T47D (cell line): ENCODE measurements at places on chromosomes 4 and X.

GRCh38 chr4:36844448-36844847 lies 400.1 kb upstream of the NWD2 start:
- DNase-seq = no peak

- DNase-seq = no peak
Observed at GRCh38 chr4:82525307-82525911, 36.4 kb downstream of the TMEM150C start.

DNA sequence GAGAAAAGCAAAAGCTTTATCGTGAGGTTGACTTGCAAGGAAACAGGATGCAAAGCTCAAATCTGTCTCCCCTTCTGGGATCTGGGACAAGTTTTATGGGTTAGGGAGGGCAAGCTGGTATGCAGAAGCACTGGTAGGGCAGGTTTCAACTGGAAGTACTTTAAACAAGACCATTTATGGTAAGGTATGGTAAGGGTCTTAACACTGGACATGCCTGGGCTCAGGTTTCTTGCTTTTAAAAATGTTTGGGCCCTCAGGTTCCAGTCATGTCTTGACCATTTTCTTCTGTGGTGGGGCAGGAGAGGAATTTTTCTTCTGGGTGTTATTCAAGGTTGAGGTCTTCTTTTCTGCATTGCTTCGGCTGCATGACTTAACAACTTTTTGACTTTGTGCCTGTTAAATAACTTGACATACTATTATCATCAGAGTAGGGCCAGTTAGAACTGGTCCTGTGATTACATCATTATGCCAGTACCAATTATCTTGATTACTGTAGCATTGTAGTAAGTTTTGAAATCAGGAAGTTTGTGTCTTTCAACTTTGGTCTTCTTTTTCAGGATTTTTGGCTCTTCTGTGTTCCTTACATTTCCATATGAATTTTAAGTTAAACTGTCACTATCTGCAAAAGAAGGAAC lies 33.7 kb downstream of the CD38 start:
- no peak for DNase-seq

GRCh38 chr4:112077743-112078142 lies 67.5 kb upstream of the FAM241A start:
- DNase-seq = no peak

- peak; percentile 8 for DNase-seq
Observed at GRCh38 chr4:129092631-129093190, 628 bp downstream of the SCLT1 start.

DNA sequence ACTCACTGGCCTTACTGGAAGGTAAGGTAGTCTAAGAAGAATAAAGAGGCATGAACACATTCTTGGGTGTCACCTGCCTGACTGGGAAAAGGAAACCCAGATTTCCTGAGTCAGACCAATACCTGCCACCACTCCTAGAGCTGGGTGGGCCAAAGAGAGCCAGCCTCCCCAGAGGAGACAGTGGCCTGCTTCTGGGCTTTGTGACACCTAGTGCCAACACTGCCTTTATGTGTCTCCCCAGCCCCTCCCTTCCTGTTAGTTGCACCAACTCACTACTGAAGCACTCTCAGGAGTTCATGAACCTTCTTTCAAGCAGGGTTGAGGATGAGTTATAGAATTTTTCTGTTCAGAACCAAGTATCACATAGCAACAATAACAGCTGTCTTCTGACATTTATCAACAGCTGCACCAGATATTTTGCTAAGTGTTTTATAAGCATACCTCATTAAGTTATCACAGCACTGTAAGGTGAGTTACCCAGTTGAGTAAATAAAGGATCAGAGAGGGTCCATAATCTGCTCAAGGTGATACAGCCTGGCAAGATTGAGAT lies 77.6 kb upstream of the ETNPPL start:
- DNase-seq = no peak

- DNase-seq = no peak
Observed at GRCh38 chr4:5041699-5042098, 9.6 kb upstream of the STK32B start.

GRCh38 chr4:39324897-39325613 lies 41.1 kb downstream of the RFC1 start:
- no peak for DNase-seq

DNA sequence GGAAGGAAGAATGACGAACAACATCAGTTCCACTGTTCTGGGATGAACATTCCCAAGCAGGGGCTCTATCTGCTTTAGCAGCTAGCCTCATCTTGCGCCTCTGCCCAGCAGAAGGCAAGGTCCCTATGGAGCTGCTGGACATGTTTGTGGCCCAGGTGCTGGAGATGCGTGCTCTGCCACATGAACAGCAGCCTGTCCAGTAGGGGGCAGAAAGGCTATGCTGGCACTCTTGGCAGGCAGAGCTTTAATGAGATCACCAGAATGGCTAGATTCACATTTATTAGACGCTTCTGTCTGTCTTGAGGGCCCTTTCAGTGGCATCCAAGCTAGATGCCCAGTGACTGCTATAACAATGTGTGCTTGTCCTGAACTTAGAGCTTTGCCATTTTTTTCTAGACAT lies 1826.0 kb downstream of the STIM2 start:
- peak; percentile 49 for DNase-seq

DNA sequence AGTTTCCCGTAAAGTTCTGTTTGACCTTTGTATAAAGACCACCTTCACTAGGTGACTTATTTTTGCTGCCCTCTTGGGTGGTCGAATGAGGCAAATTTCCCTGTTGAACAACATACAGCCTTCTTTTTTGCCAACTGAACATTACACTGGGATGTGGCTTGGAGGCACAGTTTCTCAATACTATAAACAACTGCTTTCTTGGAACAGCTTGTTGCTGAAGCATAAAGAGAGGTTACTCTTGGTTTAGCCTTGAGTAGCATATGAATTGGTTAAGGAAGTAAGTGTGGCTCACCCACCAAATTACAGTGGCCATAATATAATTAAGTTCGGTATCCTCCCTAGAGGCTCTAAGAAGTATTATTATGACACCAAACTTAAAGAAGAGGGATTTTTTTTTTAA lies 40.0 kb downstream of the HHIP start:
- no peak for DNase-seq

DNA sequence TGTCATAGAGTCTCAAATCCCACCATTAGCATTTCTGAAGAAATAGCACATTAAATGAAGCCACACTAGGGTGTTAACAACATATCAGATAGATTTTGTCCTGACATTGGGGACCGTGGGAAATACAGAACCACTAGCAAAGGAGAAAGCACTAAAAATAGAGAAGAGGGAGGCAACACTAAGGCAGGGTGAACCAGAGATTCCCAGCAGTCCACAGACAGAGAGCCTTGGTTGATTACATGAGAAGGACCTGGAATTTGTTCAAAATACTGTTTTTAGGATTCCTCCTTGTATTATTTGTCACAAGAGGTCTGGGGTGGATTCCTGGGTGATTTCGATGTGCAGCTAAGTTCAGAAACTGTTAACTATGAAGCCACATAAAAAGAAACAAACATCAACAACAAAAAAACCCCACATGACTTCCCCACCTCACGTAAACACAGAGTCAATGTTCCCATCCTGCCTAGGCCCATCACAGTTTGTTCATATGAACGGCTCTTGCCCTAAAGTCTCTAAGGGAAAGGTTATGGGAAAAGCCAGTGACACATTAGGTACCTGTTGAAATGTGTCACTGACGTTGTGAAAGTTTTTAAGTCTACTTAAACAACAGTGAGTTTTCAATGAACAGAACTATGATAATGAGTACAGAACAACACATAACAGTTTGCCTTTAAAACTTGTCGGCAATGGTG lies 23.6 kb upstream of the GRSF1 start:
- no peak for DNase-seq

- peak; percentile 48 for DNase-seq
Observed at GRCh38 chr4:122652379-122652778, 31.5 kb upstream of the IL21 start.

GRCh38 chr4:85571008-85571407 lies 96.1 kb downstream of the ARHGAP24 start:
- no peak for DNase-seq

DNA sequence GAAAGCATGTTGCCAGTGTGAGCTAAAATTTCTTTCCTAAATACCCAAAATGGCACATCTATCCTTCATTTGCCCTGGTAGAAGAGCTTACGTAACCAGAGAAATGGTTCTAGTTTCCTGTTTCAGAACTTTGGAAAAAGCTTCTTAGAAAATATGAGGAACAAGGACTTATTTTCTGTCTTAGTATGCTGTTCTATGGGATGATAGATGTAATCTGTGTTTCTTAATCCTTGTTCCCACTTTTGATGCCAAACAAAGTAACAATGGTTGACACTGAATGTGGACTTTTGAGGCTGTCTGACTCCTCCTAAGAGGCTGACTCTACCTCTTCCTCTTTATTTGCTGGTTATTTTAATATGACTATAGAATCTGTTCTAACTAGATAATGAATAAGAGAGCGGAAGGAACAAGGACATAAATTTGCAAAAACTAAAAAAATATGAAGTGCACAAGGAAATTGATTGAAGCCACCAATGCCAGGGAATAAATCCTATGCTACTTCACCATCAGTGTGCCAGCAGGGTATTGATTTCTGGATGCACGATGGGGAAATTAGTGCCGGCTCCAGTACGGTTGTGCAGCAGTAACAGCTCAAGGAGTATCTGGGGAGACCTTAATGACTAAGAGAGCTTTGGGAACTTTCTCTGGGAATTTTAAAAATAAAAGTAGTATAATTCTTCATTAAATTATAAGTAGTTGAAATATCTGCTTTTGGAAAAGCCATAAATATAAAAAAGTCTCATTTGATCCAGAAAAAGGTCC lies 39.4 kb upstream of the TET2 start:
- DNase-seq = no peak

GRCh38 chr4:172018358-172018757 lies 205.2 kb downstream of the GALNTL6 start:
- no peak for DNase-seq

DNA sequence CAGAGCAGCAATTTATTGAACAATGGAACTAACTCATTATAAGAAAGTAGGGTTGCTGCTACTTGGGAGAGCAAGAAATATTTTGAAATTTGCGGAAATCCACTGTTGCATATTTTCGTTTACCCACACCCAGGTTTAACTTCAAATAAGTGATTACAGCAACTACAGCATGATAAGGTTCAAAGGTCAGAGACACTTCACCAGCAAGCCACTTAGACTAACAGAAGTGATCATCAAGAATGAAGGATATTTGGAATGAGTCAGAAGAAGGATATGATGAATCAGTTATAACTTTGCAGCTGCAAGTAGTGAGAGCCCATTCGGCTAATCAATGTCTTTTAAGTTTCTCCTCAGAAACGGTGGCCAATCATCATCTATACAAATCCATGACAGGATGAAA lies 199.3 kb downstream of the TMA16 start:
- no peak for DNase-seq

- DNase-seq = no peak
Observed at GRCh38 chrX:50942471-50942870, 31.9 kb downstream of the BMP15 start.

DNA sequence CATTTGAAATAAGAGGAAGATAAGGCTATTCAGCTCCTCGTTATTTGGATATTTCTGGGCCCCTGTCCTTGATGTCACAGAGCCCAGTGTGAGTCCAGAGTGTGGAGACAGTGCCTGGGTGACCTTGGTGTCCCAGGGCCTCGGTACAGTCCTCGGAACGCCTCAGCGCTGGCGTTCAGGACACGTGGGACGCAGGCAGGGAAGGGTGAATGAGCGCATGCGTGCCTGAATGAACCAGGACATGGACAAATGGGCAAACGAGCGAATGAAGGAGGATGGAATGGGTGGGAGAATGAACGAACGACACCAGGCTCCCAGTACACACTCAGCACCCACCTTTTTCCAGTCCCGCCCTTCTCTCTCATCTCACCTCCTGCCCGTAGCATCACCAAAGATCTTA lies 44.2 kb downstream of the EVC start:
- no peak for DNase-seq

DNA sequence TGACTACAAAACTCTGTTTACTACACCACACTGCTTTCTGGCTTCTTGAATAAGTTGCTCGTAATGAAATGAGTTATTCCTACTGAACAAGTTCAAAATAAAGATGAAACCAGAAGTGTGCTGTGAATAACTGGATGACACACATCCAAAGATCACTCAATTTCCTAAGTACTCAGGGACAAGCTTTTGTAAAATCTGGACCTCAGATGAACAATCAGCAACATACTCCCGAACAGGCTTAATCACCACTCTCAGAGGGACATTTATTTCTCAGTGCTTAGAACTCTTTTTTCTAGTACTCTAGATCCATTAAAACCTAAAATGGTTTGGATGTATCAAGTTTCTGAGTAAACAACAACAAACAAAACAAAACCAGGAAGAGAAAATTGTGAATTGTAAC lies 61.5 kb upstream of the EXOC1L start:
- no peak for DNase-seq

DNA sequence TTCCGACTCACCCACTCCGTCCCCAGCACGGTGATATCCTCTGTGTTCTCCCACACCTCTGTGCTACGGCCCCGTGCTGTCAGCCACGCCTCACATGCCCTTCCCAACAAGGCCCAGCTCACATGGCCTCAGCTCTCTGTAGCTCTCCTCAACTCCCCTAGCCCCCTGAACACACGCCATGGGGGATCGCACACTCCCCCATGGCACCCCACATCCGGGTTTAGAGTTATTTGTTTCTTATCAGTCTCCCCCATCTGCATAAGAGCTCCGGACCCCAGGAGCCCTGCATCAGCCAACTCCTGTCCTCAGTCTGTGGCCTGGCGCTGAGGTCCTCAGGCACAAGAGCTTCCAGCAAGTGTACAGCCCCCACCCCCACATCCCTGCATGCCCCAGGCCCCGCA lies 7.0 kb downstream of the C4orf50 start:
- no peak for DNase-seq

GRCh38 chr4:156053174-156053573 lies 99.5 kb upstream of the CTSO start:
- DNase-seq = no peak
